Endodermal cell (in vitro differentiated cells): ENCODE measurements at places on chromosomes 11 and 22. TPM values are rescaled to one million over a fixed set of nuclear protein-coding genes. Genes with fewer than 3 reads are reported as not detected.

The NTM gene
- total RNA-seq: 3.5 and 3.6 TPM in 2 replicates

The NECTIN1 gene
- 24.2 to 29.8 TPM (median 29.3 TPM) in 3 replicates for total RNA-seq

The BRSK2 gene
- total RNA-seq: 9.0 to 15.7 TPM (median 9.4 TPM) in 3 replicates

The PRSS23 gene
- total RNA-seq: 1.6 and 2.4 TPM in 2 replicates

The ACCSL gene
- total RNA-seq: not detected in 3 replicates

The TRPC6 gene
- 1.1 to 1.7 TPM (median 1.2 TPM) in 3 replicates for total RNA-seq

The SCGB1D2 gene
- total RNA-seq: not detected in 2 replicates

The VWCE gene
- 6.1 to 7.2 TPM (median 7.2 TPM) in 3 replicates for total RNA-seq

The DDX10 gene
- 29.4 and 31.1 TPM in 2 replicates for total RNA-seq

- no peak for DNase-seq
These were observed 23.5 kb upstream of the P2RY2 start for GRCh38 chr11:73194593-73194992.

GRCh38 chr11:132862137-132862536 lies 670.2 kb downstream of the OPCML start:
- DNase-seq: no peak

- DNase-seq: no peak
These were observed 48.4 kb upstream of the INCENP start for GRCh38 chr11:62075438-62075837.

- DNase-seq: no peak
These were observed 9.9 kb downstream of the HPS5 start for GRCh38 chr11:18312012-18312411.

GRCh38 chr11:3855808-3856491 lies 486 bp downstream of the STIM1 start:
- peak; percentile 82 for DNase-seq

DNA sequence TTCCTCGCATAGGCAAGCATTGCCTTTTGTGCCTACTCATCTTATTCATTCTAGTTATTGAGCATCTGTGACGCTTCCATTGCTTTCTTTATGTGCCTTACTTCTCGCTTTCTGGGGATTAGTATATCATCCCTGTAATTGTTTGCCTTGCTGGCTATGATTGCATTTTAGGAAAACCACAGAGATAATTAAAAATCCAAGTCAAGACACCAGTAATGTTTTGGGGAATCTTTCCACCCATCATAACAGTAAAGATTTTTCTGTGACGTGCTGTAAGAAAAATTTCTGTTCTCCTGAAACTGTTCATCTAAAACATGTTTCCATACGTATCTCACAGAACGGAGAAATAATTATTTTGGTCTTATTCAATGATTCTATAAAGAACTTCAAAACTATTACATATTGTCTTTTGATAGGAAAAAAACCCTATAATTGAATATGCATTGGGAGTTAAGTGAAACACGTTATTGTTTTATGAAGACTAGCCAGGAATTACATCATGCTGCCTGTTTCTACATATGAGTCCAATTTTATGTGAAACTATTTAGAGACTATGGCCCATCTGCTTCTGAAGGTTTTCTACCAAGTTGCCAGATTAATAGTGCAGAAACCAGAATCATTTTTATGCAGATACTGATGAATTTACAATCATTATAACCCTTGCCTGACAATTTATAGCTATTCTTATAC lies 133.7 kb upstream of the FIBIN start:
- DNase-seq: no peak

GRCh38 chr11:14396273-14396672 lies 37.3 kb upstream of the RRAS2 start:
- no peak for DNase-seq

- DNase-seq: no peak
These were observed 8.9 kb downstream of the RDX start for GRCh38 chr11:110287537-110287936.

DNA sequence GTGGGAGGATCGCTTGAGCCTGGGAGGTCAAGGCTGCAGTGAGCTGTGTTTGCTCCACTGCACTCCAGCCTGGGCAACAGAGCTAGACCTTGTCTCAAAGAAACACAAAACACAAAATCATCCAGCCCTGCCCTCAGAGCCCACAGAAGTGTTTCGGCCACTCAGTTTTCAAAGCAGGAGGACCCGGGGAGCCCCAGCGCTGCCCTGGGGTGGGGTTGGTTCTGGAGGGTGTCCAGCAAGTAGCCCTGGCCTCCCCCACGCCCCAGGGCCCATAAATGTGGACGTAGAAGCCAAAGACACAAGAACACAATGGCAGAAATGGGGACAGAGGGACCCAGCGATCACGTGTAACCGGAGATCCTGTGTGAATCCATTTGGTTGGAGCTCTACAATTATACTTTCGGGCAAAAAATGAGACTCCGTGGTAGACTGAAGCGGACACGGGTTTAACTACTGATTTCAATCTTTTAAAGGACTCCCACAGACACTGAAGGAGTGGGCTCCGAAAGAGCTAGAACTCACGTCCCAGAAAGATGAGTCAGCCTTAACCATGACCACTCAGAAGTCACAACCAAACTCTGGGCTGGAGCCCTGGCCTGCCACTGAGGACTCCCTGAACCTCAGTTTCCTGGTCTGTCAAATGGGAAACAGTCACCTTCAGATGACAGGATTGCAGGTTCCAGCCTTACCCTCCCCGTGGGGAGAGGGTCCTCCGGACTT lies 9.0 kb upstream of the CYTH4 start:
- no peak for DNase-seq

DNA sequence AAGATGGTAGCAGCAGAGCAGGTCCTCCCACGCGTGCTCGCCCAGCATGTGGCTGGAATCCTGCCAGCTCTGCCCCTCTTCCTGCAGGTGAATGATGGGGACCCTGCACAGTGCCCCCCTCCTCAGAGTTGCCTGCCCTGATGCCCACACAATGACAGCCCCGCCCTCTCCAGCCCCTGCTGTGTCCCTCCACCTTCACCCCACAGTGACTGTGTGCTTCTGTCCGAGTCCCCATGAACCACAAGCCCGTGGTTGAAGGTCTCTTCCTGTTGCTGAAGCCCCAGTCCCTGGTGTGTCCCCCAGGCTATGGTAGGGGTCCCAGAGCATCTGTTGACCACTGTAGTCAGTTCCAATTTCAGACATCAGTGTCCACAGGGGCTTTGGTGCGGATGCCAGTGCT lies 71.0 kb downstream of the BRD1 start:
- DNase-seq: no peak

GRCh38 chr11:111918390-111919256 lies at the start of gene C11orf52:
C11orf52 (plus strand) TSS chr11:111918913; CDS start chr11:111918973, 60 bp downstream.
- peak; percentile 92 for DNase-seq

DNA sequence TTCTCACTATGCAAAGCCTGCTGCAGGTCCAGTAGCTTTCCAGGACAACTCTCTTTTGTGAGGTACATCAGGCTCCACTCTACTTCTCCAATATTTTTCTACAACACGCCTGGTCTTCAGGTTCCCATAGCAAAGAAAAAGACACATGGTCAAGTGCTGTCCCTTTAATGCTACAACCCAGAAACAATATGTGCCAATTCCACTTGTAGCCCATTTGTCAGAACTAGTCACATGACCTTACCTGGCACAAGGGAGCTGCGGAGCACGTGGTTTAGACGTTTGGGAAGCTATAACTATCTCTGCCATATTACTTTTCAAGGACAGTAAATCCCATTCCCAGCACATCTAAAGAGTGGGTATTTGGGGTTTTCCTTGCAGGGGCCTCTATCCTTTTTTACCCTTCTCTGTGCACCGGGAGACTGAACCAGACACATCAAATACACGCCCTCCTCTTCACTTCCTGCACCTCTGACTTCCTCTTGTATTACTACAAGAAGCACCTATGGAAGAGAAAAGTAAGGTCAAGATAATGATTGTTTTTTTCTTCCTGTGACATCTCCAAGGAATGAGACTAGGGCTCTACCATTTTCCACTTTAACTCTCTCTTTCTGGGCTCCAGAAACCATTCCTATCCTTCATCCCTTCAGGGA lies 237.6 kb downstream of the ETS1 start:
- DNase-seq: no peak

DNA sequence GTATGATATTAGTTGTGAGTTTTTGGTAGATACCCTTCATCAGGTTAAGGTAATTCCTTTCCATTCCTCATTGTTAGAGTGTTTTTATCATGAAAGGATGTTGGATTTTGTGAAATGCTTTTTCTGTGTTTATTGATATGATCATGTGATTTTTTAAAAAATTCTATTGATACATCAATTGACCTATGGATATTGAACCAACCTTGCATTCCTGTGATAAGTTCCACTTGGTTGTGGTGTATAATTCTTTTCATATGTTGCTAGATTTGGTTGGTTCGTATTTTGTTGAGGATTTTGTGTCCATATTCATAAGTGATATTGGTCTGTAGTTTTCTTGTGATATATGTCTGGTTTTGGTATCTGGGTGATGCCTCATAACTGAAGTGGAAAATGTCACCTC lies 6.7 kb downstream of the ANKRD13D start:
- DNase-seq: no peak

DNA sequence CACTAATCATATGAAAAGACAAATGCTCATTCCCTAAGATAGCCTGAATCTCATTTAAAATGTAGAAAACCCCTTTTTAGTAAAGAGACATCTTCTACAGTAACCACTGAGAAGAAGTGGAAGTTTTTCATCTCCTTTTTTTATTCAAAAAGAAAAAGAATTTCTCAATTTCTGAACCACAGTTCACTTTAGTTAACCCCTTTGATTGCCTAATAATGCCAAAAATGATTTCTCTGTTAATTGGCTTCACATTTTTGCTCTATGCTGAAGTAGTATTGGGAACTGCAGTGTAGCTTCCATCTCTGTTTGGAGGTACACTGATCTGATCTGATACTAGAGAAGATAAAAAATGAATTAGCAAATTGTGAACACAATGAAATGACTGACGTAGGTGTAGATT lies 58.3 kb downstream of the CD44 start:
- no peak for DNase-seq

- no peak for DNase-seq
These were observed 43.9 kb upstream of the PPARA start for GRCh38 chr22:46106279-46107022.

DNA sequence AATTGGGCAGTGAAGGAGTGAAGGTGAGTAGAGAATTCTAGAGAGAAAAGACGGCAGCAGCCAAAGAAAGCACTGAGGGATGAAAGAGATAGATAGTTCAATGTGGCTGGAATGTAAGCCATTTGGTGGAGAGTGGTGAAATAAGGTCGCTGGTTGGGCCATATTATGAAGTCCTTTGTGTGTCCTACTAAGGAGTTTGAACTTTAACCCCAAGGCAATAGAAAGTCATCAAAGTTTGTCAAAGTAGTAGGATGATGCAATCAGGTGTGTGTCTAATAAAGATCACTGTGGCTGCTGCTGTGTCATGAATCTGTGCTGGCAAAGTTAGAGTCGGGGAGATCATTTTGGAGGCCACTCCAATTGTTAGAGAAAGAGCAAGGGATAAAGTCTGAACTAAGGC lies 18.7 kb downstream of the RNF121 start:
- no peak for DNase-seq

DNA sequence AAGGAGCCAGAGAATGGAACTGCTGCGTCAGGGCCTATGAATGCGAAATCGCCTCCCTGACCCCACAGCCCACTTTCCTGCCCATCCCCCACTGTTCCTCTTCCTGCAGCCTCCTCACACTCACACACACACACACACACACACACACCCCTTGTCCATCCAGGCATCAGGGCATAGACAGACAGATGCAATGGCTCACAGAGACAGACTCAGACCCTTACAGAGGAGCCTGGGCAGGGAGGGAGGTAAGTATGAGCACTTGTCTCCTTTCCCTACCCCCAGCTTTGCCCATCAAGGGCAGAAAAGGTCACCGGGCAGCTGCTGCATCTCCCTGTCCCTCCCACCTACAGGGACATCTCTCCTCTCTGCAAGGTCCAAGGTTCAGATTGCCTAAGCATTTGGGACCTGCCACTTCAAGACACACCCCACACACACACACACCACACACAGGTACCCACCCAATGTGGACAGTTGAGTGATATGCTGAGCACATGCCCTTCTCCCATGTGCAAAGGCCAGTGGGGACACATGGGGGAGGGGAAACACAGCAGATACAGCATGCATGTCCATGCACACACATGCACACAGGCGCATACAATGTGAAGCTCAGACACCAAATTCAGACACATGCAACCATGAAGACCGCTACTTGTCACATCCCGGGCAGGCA lies 2.0 kb upstream of the NRXN2 start:
- peak; percentile 39 for DNase-seq

GRCh38 chr11:103007521-103007920 lies 52.0 kb upstream of the MMP13 start:
- DNase-seq: no peak

DNA sequence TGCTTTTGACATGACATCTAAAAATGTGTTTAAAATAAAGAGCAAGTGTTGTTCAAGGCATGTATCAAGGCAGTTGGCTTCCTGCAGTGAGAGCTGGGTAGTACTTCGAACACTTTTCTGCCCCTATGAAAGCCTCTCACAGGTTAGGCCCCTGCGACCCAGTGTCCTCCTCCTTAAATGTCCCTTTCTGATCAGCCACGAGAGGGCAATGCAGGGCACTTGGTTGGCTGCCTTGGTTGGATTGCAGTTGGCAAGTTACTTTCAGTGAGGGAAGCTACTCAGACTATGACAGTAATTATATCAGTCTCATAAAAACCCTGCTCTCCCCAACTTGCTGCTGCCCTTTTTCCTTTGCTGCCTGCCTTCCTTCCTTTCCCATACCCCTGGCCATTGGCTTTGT lies 743.8 kb downstream of the NTM start:
- DNase-seq: peak; percentile 90

GRCh38 chr11:120254788-120255518 lies 15.0 kb downstream of the POU2F3 start:
- no peak for DNase-seq

- no peak for DNase-seq
These were observed 2.2 kb upstream of the VWCE start for GRCh38 chr11:61297341-61297740.

- DNase-seq: no peak
These were observed 26.1 kb downstream of the SHISAL1 start for GRCh38 chr22:44286646-44287045.

GRCh38 chr22:26756675-26757293 lies 99.4 kb downstream of the MIAT start:
- peak; percentile 87 for DNase-seq

GRCh38 chr22:30073743-30074142 lies 6.5 kb upstream of the HORMAD2 start:
- DNase-seq: no peak

DNA sequence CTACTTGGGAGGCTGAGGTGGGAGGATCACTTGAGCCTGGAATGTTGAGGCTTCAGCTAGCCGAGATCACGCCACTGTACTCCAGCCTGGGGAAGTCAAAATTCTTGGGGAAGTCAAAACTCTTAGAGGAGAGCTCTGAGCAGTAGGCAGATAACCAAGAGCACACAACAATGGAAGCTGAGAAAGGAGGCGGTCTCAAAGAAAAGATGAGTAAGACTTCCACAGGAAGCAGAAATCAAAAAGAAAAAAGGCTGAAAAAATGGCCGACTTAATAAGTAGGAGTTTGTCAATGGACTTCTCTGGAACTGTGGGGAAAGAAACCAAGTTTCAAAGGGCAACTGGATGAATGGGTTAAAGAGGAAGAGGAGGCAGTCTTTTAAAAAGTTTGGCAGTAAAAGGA lies 32.1 kb downstream of the RAB30 start:
- DNase-seq: no peak
